ENCODE measurements at places on chromosomes 11 and 22.
A peak's percentile ranks its signal among the peaks of the same experiment; 100 is the strongest.

DNA sequence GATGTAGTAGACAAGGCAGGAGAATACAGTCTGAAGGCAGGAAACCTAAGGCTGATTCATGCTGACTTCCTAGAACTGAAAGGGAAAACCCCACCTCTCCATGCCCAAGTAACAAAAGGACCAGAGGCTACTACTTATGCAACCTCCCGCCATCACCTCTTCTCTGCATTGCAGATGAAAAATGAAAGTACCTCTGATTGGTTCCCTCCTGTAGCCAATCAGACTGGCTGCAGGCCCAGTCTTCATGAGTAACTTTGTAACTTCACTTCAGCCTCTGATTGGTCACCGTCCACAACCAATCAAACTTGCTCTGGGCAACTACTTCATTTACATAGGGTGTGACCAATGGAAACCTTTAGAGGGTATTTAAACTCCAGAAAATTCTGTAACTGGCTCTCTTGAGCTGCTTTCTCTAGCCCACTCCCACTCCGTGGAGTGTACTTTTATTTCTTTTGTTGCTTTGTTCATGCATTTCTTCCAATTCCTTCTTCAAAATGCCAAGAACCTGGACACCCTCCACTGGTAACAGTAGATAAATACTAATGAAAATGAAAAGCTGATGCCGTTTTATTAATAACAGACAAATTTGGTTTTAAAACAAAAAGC is 5.2 kb upstream of the MAP6 start:
- no peak for DNase-seq

DNA sequence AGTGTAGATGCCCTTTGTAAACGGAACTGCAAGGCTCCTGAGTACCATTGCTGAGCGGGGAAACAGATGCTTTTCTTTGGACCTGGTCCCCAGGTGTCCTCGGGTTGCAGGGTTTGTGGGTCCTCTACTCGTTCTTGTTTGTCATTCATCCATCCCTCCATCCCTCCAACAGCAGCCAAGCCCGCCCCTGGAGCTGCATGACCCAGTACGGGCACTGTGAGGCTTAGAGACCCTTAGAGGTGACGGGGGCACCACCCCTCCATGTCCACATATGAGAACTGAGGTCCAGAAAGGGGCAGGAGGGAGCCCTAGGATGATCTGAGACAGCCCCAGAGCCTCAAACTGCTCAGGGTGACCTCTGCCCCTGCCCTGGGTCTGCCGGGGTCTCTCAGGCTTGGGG is 45.4 kb downstream of the WNT11 start:
- DNase-seq, result no peak

DNA sequence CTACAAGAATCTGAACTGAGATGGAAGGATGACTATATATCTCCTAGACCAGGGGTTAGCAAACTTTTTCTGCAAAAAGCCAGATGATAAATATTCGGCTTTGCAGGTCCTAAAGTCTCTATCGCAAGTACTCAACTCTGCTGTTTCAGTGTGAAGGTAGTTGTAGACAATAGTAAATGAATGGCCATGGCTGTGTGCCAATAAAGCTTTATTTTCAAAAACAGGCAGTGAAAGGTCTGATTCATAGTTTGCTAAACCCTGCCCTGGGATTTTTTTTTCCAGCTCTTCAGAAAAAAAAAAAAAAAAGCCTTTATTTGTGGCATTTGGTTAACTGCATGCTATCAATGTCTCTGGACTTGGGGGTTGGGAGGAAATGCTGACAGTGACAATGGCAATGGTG is 37.5 kb downstream of the FAM227A start:
- DNase-seq, result no peak

DNA sequence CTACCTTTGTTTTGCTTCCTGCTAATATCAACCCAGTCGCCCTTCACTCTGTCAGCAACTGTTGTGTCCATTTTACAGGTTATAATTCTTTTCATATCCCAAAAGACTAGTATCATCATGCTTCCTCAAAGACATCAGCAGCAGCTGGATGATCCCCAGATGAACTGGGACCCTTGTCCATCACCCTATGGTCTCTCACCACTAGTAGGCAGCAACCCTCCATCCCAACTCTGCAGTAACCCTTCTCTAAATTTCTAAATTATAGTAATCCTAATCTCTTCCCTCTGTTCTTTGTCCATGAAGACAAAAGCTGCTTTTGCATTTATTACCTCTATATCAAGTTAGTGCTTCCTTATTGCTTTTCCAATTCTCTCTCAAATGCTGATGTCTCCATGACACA is 1025.8 kb downstream of the FAM181B start:
- no peak for DNase-seq

DNA sequence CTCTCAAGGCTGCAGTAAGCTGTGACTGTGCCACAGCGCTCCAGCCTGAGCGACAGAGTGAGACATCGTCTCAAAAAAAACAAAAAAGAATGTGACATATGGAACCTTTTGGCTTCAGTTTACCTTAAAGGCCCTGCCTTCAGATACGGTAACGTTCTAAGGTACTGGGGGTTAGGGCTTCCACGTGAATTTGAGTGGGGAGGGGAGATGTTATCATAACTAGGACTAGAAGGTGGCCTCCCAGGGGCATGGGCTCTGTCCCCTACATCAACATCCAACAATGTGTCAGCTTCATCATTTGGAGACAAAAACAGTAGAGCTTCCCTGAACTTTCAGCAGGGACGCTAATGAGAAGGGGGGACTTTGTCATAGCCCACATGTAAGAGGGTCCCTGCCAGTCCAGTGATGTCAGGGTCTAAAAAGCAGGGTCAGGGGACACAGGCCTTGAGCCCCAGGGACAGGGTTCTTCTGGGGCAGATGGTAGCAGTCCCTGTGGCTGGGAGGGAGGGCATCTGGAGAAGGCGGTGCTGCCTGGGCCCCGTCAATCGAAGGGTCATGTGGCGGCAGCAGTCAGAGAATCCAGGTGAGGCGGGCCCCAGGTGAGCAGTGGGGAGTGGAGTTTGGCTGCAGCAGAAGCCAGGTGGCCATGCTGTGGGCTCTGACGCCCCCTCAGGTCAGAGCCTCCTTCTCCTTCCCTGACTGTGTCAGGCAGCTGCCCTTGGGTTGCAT is 79.8 kb downstream of the BCR start:
- no peak for DNase-seq

- DNase-seq, result no peak
These were observed at the start of gene ADAMTS15 for GRCh38 chr11:130448416-130449309. Gene ADAMTS15 (plus strand): TSS chr11:130448645. CDS start chr11:130448974, 329 bp downstream.

- DNase-seq, result no peak
These were observed 77.9 kb downstream of the FBXO7 start for GRCh38 chr22:32552521-32552920.

- DNase-seq, result no peak
These were observed 3.9 kb downstream of the KLHL35 start for GRCh38 chr11:75428989-75429640.

DNA sequence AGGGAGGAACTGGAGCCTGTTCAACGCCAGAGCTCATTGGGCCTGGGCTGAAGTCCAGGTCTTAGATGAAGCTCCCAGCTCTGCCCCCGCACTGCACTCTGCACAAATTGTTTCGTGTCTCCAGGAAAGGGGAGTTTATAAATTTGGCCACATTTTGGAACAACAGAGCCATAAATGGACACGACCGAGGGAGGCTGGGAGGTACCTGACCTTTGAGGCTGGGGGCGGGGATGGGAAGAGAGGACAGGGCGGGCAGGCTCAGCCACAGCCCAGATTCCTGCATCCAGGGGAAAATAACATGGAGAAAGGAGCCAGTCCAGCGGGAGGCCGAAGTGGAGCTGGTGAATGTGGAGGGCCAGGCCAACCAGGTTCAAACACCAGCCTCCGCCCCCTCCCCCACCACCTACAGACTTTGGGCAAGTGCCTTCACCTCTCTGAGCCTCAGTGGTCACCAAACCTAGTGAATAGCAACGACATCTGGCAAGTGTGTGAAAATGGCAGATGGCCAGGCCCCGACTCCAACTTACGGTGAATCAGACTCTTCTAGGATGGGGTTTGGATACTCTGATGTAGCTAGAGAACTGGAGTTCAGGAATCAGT is 36.8 kb upstream of the SMTN start:
- DNase-seq, result no peak

DNA sequence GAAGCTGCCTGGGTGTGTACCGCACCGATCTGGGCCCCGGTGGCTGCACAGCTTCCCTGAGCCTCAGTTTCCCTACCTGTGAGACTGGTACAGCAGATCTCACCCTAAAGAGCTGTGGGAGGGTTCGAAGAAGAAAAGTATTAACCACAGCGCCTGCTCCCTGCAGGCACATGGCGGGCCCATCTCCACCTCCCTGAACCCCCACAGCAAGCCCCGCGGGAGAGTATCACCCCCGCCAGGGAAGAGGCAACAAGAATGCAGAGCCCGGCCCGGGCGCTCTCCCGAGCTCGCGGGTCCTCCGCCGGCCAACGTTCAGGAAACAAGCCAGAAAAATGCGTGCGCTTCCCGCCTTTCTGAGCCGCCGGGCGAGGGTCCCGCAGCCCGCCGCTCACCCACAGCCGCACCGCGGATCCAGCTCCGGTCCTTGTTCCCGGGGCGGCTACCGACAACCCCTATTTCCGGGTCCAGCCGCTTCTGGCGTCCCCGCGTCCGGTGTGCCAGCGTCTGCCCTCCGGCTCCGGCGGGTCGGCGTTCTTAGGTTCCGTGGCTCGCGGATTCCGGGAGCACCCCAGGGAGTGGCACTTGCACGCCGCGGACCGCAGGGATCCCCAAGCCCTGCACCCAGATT is at the start of gene TOP3B:
Gene TOP3B, minus strand, starts transcription at position 450 of the 628 bp plus-strand sequence. CDS start 7,078 bp downstream, outside the sequence.
- DNase-seq, result peak; percentile 57

DNA sequence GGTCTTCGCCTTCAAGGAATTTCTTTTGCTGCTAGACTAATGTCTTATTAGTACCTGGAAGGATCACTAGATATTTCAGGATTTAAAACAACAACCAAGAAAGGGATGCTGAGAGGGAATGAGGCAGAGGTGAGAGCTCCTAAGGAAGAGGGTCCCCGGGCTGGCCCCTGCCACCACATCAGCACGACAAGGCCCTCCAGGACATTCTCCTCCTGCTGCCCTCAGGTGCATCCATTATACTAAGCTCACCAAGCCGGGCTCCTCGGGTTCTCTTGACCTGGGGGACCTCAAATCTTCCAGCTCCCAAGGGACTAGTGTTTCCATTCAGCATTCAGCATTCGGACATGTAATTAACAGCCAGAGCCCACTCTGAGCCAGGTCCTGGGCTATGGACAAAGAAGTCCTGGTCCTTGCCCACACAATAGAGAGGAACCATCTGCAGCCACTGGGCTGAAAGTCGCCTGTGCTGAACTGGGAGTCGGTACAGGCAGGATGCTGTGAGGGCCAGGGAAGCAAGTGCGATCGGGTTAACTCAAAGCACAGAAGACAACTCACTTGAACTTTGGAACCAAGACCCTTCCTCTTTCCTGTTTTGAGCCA is 29.4 kb upstream of the OAF start:
- no peak for DNase-seq

GRCh38 chr22:44995105-44995514 is 14.7 kb downstream of the PHF21B start:
- DNase-seq, result no peak

GRCh38 chr22:19275104-19275503 is 16.4 kb downstream of the CLTCL1 start:
- no peak for DNase-seq

DNA sequence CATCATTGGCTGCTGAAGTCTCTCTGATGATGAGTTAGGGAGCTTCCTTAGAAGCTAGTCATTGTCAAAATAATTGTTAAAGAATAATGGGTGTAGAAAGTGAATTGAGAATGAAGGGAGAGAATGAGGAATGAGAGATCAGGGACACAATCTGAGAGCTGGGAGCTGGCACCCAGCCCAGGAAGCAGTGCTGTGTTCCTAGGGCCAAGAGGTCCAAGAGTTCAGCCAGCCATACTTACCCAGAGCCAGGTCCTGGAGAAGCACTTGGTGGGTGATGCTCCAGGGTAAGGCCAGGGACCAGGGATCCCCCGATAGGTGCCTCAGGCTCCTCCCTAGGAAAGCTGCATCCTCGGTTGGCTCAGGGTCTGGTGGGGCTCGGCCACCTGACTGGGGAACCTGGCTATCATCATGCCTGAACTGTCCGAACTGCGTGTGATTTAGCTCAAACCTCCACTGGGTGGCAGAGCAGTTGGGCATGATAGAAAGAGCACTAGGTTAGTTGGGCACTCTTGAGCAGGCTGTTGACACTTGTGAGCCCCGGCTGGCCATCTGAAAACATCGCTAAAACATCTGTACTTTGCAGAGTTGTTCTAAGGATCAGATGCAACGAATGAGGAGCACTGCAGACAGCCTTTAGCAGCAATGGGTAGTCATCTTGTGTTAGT is 123.9 kb upstream of the NCAM1 start:
- no peak for DNase-seq

- no peak for DNase-seq
These were observed 8.5 kb upstream of the DENND5A start for GRCh38 chr11:9273376-9274336.

DNA sequence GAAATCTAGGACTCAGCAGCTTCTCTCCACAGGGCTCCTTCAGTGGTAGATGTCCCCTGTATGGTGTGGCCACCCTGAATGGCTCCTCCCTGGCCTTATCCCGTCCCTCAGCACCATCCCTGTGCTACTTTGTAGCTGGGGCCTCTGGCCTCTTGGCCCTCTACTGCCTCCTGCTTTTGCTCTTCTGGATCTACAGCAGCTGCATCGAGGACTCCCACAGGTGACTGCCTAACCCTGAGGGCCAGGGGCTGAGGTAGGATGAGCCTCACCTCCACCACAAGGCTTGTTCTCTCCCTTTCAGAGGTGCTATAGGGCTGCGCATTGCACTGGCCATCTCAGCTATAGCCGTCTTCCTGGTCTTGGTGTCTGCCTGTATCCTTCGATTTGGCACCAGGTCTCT is 1.8 kb downstream of the TMEM179B start:
- no peak for DNase-seq

DNA sequence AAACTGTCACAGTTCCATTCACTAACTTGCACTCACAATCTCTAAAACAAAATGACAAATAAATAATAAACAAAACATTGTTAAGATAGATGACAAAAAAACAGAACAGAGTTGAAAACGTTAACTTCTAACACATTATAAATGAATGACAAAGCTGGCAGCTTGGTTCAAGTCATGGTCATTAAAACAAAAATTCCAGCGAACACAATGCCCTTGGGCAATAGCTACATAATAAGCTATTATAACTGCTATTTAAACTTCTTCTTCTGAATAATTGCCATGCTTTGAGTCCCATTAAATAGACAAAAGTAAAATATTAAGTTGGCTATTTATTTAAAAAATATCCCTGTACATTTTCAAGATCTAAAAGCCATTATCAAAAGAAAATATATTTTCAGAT is 54.7 kb downstream of the PICALM start:
- DNase-seq, result no peak

GRCh38 chr11:70805243-70805642 is 406.9 kb downstream of the CTTN start:
- DNase-seq, result no peak

Measured in stimulated activated CD8-positive, alpha-beta memory T cell treated with anti-CD3 and anti-CD28 coated beads, Interleukin-4, amount 100 ng/mL, for 4 hours (primary cell).